ENCODE measurements at places on chromosomes 6 and 20. TPM values are rescaled to one million over a fixed set of nuclear protein-coding genes. Genes with fewer than 3 reads are reported as not detected.

ULBP1 gene
- total RNA-seq, result 0.81 TPM

PRRT1 gene
- total RNA-seq, result not detected

MRPS26 gene
- 86.5 TPM for total RNA-seq

CBFA2T2 gene
- total RNA-seq, result 7.5 TPM

MUC21 gene
- total RNA-seq, result not detected

LGSN gene
- total RNA-seq, result not detected

C20orf204 gene
- not detected for total RNA-seq

ALDH8A1 gene
- not detected for total RNA-seq

VSTM2L gene
- total RNA-seq, result 2.0 TPM

ARFGAP1 gene
- total RNA-seq, result 106 TPM

LTA gene
- total RNA-seq, result not detected

RNF144B gene
- total RNA-seq, result 13.2 TPM

LAMA2 gene
- 6.3 TPM for total RNA-seq

SLC17A1 gene
- total RNA-seq, result 0.25 TPM

ZNF311 gene
- total RNA-seq, result 0.49 TPM

TRAPPC3L gene
- total RNA-seq, result not detected

GRM1 gene
- 0.25 TPM for total RNA-seq

NMBR gene
- 0.33 TPM for total RNA-seq

RIMS4 gene
- not detected for total RNA-seq

DEFB129 gene
- total RNA-seq, result not detected

AKIRIN2 gene
- 29.3 TPM for total RNA-seq

XKR7 gene
- total RNA-seq, result not detected

SEL1L2 gene
- not detected for total RNA-seq

PBX2 gene
- 59.1 TPM for total RNA-seq

C2 gene
- 0.49 TPM for total RNA-seq

ID4 gene
- total RNA-seq, result 9.9 TPM

TSPO2 gene
- 0.51 TPM for total RNA-seq

UCKL1 gene
- total RNA-seq, result 31.1 TPM

ITPR3 gene
- 72.2 TPM for total RNA-seq

IL17F gene
- not detected for total RNA-seq

All from mesangial cell (primary cell).